Activated naive CD4-positive, alpha-beta T cell treated with anti-CD3 and anti-CD28 coated beads for 36 hours (primary cell): ENCODE measurements at places on chromosomes 2 and 18.

DNA sequence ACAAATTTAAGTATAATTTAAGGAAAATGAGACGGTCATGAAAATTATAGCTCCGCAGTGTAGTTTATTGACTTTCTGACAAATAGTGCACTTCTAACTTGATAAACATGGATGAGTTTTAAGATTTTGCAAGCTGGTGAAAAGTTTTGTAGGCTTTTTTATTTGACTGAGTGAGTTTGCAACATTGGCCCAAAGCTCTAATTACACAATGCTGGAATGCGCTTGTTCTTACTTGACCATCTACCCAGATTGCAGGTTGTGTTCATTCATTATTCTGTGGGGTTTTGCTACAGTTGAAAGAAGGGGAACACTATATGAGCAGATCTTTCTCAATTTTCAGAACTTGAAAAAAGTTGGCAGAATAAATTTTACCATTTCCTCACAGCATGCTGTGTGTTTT, 13.5 kb downstream of the SPOPL start:
- DNase-seq = no peak

DNA sequence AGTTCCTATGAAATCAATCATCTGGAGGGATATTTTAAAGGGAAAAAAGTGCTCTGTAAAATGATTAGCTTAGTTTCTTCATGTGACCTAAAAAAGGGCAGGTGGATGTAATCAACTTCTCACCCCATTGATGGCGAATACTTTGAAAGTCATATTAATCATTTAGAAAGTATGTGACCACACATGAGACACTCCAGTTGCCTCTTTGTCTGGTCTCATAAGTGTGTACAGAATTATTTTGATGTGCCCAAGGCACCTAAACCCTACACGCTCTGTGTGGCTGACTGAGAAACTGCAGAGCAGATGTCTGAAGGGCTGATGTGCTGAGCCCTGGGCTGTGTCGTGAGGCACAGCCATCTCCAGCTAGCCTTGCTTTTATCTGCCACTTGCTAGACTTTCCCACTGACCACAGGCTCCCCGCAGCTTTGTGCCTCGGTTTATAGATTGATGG, 26.9 kb downstream of the SGPP2 start:
- DNase-seq = no peak

DNA sequence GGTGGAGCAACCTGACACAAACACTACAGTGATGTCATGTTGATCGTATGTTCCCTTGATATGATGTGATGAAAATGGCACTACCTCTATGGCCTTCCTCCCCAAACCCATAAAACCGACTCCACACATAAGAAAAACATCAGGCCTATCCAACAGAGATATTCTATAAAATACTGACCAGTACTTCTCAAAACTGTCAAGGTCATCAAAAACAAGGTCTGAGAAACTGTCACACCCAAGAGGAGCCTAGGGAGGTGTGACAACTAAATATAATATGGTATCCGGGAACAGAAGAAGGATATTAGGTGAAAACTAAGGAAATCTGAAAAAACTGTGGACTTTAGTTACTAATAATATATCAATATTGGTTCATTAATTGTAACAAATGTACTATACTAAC, 85.9 kb upstream of the FZD5 start:
- DNase-seq = no peak

DNA sequence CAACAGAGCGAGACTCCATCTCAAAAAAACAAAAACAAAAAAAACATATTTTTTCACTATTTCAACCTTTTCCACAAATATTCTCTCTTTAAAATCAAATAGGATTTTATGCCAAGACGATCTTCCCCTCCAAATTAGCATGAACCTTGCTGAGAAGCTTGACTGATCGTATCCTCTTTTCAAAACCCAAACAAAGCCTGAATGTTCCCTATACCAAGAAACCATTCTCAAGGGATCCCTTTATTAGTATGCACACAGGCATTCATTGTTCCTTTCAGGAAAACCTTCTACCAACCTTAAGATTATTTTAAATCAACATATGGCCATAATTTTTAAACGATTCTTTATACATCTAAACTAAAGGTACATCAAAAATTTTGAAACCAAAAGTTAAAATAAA, 6.3 kb downstream of the SPIRE1 start:
- no peak for DNase-seq

GRCh38 chr18:53682796-53683195, 541.7 kb downstream of the MBD2 start:
- no peak for DNase-seq
